Right lobe of liver (tissue), 6 donors: ENCODE measurements at places on chromosomes 16 and 17. TPM values are rescaled to one million over a fixed set of nuclear protein-coding genes. Genes with fewer than 3 reads are reported as not detected.
A peak's percentile ranks its signal among the peaks of the same experiment; 100 is the strongest.

CD300LB gene
- 0.15 TPM for total RNA-seq

UTS2R gene
- not detected for total RNA-seq

TMC7 gene
- 0.29 TPM for total RNA-seq

ZNHIT3 gene
- 11.2 TPM for total RNA-seq

KRT9 gene
- total RNA-seq = not detected

HSD17B2 gene
- total RNA-seq = 94.9 TPM

ANTKMT gene
- 56.0 TPM for total RNA-seq

DNA sequence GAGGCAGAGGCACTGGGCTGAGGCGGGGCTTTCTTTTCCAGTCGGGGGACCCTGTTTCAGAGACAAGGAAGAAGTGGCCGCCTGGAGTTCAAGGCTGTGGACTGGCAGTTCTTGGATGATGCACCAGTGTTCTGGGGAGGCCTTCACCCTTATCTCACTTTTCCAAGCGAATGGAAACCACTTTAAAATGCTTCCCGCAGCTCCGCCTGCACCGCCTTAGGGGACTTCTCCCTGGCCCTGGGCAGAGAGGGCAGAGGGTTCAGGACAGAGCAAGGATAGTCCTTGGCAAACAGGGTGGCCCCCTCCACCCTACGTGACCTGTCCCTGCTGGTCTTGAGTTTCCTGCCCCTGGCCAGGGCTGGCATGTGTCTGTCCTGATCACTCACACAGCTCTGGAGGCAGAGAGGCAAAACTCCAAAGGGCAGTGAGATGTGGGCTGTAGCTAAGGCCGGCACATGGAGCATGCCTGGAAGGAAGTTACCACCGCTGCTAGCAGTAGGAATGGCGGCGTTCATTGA lies 20.6 kb downstream of the RTN4RL1 start:
- no peak for DNase-seq

DNA sequence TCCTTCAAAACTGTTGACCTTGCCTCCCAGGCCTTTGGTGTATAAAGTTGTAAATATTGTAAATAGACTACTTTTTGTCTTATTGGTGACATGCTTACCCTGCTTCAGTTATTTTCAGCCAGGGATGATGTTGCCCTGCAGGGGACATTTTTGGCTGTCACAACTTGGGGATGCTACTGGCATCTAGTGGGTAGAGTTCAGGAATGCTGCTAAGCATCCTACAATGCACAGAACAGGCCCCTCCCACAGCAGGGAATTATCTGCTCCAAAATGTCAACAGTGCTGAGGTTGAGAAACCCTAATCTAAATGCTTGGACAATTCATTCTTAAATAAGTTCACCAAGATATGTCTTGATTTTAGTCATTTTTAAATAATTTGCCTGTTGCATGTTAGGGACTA lies 459.8 kb downstream of the PMP22 start:
- DNase-seq = no peak

- no peak for DNase-seq
Measured at GRCh38 chr16:9511389-9511788, 419.9 kb downstream of the HAPSTR1 start.

- DNase-seq = no peak
Measured at GRCh38 chr17:32504166-32504990, 17.6 kb downstream of the CDK5R1 start.

DNA sequence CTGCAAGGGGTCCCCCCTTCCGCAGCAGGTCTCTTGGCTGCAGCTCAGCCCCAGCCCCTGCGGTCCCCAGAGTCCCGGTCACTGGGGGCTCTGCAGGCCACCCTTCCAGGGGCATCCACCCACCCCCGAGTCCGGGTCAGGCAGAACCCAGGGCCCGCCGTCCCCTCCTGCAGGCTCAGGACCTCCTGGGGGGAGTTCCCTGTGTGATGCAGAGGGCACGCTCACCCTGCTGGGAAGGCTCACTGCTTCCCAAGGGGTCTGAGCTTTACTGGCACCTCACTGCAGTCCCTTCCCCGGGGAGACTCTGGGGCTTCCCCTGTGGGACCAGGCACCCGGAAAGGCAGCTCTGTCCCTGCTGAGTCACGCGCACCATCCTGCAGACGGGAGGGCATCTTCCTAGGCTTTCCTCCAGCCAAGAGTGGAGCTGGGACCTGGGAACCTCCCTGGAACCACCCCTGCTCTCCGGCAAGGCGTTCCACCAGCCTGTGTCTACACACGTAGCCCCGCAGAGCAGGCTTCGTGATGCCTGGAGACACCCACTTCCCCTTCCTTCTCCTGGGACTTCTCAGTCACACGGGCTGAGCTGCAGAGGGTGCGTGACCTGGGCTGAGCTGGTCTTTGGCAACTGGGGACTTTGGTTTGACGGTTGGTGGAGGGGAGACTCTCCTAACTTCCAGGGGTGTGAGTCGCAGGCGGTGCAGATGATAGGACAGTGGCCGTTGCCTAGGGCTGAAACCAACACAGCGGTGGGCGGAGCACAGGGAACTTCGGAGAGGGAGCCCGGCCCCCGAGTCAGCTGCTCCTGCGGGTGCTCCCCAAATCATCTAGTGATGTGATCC lies 23.4 kb downstream of the SLC25A10 start:
- peak; percentile 86 for DNase-seq

DNA sequence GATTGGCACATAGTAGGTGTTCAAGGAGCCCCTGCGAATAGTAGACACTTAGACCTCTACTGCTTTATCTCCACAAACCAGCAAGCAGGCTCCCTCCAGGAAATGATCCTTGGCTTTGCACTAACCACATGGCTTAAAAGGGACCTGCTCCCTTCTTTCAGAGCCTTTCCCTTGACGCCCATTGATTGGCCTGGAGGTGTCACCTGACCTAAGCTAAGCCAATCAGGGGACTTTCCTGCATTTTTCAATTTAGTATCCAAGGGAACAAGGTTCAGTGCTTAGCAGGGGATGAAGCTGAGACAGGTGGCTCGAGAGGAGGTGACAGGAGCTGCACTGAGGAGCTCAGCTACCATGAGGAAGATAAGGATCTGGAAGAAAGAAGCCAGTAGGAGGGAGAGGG lies 52.8 kb downstream of the CLEC19A start:
- no peak for DNase-seq

GRCh38 chr16:70662991-70663523 lies 16.7 kb downstream of the IL34 start:
- no peak for DNase-seq

DNA sequence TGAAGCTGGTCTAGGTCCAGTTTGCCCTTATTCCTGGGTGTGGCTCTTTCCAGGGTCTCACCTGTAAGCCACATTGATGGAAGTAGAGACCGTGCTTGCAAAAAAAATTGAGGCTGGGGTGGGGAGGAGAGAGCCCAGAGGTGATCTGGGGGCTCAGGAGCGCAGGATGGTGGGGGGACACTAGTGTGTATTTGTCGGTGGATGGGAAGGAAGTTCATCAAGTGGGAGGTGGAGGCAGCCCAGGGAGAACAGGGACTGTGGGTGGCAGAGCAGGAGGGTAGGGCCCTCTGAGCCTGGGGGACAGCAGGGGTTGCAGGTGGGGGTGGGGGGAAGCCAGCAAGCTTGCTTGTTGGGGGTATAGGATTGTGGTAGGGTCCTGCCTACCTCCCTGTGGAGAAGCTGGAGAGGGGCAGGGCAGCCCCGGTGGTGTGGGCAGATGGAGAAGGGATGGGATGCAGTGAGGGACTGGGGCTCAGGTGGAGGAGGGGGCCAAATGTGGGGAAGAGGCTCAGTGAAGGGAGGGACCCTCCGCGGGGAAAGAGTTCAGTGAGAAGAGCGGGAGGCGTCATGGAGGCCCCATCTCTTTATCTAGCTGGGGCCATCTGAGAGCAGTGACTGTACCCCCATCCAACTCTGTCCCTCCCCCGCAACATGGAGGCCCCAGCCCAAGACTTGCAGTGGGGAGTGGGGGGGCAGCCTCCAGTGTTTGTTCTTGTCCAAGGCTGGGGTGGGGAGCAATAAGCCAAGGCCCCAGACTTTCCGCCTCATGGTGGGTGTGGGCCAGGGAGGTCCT lies 17.2 kb upstream of the TMEM92 start:
- DNase-seq = no peak

- no peak for DNase-seq
Measured at GRCh38 chr17:41906465-41907184, 12.1 kb downstream of the ACLY start.

DNA sequence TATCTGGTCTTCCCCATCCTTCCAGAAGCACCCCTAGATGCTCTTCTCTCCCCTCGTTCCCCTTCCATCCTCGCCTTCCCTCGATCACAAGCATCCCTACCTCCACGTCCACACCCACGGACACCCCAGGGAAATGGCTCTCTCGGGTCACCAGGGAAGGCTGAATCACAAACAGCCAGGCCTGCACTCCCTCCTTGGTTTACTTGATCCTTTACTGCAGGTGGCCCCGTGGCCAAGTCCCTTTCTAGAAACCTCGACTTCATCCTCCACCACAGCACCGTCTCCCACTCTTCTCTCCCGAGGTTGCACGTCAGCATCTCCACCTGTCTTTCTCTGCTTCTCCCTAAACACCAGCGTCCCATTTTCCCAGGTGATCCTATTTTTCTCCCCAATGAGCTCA lies 6.5 kb upstream of the RBFOX3 start:
- DNase-seq = peak; percentile 5

DNA sequence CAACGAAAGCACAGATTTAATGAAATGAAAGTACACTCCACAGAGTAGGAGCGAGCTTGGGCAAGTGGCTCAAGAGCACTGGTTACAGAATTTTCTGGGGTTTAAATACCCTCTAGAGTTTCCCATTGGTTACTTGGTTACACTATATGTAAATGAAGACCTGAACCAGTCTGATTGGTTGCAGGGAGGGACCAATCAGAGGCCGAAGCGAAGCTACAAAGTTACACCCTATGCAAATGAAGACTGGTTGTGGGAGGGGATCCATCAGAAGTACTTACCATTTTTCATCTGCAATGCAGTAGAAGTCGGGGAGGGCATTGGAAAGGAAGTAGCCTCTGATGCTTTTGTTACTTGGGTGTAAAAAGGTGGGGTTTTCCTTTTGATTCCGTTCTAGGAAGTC lies 132.0 kb downstream of the PMP22 start:
- DNase-seq = no peak

- DNase-seq = no peak
Measured at GRCh38 chr17:80254396-80255251, 6.0 kb upstream of the RNF213 start.

DNA sequence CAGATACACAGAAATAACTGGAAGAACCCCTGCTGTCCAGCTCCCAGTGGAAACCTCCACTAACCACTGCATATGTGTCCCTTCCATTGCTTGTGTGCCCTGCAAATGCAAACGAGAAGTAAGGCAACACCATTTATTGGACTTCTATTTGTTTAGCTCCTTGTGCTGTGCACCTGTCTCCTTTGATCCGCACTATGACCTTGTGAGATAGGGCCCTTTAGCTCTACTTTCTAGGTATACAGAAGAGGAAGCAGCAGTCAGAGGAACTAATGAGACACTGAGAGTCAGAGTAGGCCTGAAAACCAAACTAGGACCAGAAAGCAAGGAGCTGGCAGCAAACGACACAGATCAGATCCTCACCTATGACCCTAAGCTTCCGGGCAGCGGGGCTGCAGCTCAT lies 22.4 kb downstream of the SOX9 start:
- DNase-seq = no peak

DNA sequence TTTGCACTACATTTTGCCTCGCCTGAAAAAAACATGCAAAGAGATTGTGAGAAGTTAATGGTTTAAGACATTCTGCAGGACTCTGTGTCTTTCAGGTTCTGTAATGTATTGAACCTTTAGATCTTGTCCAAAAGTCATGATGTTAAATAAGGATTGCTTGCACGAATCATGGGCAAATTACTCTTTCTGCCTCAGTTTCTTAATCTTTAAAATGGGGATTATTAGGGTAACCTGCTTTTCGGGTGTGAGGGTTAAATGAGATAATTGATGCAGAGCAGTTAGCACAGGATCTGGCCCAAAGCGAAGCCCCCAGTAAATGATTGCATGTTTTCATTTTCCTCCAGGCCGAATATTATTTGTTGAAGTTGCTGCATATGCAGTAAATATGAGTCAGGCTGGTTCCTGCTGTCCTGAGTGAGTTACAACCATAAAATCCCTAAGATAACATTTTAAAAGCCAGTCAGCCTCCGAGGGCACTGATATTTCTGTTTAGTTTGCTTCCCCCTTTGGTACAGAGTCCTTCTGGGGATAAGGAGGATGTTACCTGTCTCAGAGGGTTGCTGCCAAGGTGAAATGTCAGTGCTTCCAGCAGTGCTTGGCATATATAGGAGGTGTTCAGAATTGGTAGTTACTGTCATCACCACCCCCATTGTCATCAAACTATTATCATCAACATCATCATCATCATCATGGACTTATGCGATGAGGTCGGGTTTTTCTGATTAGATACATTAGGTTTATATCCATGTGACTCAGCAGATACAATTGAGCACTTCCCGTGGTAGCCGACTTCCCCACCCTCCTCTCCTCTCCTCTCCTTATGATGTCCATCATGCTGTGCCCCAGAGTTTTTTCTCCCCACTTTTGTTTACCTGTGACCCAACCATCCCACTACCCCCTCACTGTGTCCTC lies 20.6 kb upstream of the ARHGAP17 start:
- DNase-seq = no peak

DNA sequence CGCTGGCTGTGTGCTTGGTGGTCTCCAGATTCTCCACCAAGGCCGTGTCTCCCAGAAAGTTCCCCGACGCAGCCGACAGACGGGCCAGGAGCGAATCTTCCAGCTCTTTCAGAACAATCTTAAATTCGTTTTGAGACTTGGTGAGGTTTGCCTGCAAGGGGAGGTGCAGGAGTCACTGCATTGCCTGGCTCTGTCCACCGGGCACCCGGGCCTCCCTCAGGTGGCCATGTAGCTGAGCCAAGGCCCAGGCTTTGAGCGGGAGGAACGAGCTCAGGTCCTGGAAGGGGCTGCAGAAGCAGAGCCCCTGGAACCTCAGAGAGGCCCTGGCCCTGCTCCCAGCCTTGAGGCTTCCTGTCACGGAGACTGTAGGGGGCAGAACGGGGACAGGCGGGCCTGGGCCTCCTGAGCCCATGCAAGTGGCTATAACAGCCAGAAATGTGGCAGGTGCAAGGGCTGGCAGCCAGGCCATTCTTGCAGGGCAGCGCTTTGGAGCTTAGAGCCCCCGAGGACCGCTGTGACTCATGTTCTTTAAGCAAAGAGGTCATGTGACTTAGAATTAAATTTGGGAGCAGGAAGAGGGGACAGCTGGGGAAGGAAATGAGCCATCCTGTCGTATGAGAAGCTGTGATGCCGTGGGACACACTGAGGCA lies 72.4 kb downstream of the PGS1 start:
- DNase-seq = no peak

- no peak for DNase-seq
Measured at GRCh38 chr16:30907064-30907463, 10.7 kb downstream of the CTF1 start.

GRCh38 chr16:28617874-28618273 lies 8.0 kb upstream of the SULT1A1 start:
- DNase-seq = no peak

GRCh38 chr17:7416323-7416722 lies 3.8 kb upstream of the SPEM1 start:
- no peak for DNase-seq
